ENCODE measurements at places on chromosomes 1 and 21.

DNA sequence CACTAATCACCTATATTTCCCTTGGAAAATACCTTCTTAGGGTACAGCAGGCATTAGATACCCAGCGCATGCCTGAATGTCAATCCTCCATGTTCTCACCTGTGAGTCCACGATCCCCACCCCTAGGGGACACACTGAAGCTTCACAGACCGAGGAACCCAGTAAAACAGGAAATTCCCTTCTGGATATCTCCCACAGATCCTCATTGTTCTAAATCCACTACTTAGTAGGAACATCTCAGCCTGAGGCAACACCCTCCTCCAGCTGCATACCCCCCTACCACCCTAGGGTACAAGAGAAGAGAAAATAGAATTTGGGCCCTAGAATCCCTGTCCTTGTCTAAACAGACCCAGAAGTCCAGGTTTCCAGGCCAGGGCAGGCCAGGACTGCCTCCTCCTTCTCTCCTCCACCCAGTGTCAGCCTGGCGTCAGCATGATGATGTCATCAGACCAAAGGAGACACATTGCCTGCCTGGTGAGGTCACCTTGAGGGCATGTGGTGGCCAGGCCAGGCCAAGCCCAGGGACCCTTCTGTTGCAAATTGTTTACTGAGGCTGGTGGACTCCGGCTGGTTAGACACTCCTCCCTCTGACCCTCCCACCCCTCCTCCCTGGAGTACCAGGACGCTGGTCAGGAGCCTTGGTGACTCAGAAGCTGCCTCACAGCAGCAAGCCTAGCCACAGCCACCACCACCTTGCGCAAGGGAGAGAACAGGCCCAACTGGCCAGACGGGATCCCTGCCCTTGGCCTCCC lies 6.2 kb downstream of the NECTIN4 start:
- no peak for DNase-seq

GRCh38 chr1:69523032-69523431 lies 44.7 kb upstream of the LRRC7 start:
- DNase-seq: no peak

- DNase-seq: no peak
Observed at GRCh38 chr1:98201666-98202081, 280.8 kb upstream of the DPYD start.

- no peak for DNase-seq
Observed at GRCh38 chr21:18443701-18444100, 40.1 kb upstream of the TMPRSS15 start.

DNA sequence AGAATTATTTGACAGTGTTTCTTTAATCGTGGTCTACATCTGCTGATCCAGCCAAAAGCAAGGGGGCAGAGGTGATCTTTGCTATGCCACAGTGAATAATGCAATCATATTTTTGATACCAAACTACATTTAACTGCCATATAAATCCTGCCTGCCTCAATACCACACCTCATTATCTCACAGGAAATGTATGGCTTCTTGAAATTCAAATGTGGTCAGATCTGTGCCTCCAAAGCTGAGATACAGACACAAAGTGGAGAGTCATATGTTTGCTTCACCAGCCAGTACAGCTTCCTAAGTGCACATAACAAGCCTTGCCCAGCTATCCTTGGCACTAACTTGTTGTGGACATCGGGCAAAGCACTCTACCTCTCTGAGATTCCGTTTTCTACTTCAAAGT lies 250.0 kb upstream of the NFIA start:
- DNase-seq: no peak

- DNase-seq: no peak
Observed at GRCh38 chr1:27267153-27267552, 32.7 kb downstream of the WDTC1 start.

DNA sequence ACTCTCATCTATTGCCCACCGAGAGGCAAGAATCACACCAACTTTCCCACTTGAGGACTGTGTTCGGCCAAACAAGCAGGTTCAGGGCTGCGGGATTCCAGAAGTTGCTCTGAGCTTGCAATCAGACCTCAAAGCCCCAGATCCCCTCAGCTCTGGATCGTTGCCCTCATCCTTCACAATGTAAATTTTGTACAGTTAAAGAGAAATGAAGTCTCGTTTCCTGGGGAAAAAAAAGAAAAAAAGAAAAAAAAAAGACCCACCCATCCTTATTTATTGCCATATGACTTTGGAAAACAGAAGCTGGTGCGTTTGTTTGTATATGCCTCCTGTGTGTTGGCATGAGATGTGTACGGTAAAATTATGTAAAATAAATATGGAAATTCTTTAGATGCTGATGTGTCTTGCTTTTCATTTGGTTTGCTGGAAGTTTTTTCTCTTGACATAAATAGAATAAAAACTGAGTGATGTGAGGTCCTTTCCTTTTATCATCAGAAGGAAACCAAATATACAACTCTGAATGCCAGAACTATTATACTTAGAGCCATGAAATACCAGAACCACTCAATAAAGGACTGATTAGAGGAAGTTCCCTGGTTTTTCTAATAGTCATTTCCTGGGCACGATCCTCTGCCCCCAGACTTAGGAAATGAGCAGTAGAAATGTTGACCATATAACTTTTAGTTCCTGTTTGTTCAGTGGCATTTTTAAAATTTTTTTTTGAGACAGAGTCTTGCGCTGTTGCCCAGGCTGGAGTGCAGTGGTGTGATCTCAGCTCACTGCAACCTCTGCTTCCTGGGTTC lies 48.7 kb downstream of the LHX4 start:
- no peak for DNase-seq

DNA sequence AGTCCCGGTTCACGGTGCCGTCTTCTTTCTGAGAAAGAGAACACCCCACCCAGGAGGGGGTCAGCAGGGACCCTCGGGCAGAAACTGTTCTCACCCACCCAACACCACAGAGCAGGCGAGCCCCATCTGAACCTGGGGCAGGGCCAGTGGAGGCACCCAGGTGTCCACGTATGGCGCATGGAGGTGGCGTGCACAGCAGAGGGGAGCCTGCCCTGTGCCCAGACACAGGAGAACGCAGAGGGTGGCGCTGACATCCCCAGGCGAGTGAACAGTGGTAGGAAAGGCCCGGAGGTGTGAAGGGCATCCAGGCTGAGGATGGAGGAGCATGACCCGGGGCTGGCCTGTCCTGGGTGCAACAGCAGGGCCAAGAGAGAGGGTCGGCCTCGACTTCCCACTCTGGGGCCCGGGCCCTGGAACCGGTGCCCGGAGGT lies 91.1 kb downstream of the STUM start:
- no peak for DNase-seq

DNA sequence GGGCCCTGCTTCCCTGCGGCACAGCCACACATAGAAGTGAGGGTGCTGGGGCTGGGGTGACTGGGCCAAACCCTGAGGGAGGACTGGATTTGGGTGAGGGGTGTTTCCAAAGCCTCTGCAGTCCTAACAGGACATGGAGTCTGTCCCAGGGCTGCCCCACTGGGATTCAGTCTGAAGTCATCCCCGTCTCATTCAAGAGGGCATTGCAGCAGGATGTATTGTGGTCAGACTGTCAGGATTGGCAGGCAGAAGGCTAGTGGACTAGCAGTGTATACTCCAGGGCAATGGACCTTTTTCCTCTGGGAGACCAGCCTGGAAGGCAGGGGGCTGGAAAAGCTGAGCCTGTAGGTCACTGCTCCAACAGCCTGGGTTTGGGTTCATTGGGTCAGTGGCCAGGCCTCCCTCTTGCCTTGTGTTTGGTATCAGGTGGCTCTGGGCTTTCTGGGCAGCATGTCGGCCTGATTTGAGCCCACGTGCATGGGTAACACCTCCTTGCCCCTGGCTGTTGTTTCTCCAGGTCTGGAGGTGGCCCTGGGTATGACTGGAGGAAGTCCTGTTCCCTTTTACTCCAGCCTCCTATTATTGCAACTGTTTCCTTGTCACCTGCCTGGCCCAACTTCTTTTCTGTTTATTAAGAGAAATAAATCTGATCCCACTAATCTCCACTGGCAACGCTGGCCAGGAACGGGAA lies 41.0 kb upstream of the SYNC start:
- DNase-seq: no peak

DNA sequence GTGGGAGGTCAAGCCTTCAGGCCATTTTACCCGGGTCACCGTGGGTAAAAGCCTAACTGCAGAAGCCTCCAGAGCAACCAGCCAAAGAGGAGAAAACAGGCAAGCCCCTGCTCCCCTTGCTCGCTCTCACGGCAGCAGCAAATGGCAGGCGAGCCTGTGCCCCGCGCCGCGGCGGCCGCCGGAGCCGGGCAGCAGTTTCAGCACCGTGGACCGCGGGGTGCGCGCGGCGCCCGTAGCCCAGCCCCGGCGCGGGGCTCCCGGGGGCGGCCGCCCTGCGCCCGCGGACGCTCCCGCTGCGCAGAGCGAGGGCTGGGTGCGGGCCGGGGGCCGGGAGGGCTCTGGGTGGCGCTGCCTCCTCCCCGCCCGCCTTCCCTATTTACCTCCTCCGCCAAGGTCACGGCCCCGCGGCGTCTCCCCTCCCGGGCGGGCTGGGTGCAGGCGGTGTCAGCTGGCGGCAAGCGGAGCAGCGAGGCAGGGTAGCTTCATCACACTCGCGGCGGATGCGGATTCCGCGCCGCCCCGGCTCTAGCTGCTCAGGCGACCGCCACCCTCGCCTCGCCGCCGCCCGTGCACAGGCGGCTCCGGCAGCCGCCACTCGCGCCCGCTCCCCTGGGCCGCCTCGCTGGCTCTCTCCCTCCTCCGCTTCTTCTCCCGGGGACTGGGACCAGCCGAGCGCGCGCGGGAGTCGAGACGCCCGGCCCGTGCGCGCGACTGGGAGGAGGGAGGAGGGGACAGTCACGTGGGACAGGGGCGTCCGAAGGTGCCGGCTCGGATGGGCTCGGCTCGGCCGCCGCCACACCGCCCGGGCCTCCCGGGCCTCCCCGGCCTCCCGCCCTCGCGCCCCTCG lies at the start of gene RGS7:
TSS of gene RGS7 (minus strand) at position 687 of the 847 bp plus-strand sequence.
- no peak for DNase-seq

GRCh38 chr1:67614511-67614934 lies 70.5 kb upstream of the GADD45A start:
- DNase-seq: no peak
